ENCODE measurements at places on chromosomes 5 and 9.
A peak's percentile ranks its signal among the peaks of the same experiment; 100 is the strongest.

DNA sequence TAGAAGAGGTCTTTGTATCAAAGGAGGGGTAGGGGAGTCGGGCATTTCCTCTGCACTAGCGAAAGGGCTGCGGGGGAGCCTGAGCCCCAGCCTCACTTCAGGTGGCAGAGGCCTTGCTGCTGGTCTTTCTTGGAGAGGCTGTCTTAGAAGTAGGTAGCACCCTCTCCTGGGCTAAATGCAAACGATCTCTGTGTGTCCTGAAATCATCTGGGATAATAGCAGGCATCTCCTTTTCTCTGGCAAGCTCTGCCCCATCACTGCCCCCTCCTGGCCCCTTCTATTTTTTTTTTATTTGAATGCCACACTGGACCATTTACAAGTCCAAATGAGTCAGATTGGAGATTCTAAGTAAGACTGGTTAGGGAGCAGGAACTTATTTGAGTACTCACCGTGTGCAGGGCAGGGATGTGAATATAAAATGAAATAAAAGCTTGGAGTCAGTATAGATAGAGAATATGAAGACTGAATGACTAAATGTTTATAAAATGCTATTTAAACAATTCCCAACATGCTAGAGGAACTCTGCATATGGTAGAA, 137.1 kb downstream of the FGF1 start:
- peak; percentile 61 for DNase-seq

GRCh38 chr9:18905883-18906629, 127.0 kb downstream of the SAXO1 start:
- DNase-seq = no peak

DNA sequence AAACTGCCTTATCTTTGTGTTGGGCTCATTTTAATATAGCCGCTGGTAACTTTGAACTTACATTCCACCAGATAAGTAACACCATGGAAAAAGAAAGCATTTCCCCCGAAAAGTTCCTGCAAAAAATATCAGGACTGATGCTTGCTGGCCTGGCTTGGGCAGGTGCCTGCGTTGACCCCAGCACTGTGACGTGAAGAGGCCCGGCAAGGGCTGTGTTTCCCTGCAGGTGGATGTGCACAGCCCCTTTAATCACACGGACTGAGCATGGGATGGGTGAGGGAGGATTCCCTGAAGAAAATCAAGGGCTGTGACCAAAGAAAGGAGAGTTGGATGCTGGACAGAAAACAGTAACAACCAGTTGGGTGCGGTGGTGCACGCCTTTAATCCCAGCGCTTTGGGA, 138.2 kb downstream of the NSG2 start:
- DNase-seq = no peak

DNA sequence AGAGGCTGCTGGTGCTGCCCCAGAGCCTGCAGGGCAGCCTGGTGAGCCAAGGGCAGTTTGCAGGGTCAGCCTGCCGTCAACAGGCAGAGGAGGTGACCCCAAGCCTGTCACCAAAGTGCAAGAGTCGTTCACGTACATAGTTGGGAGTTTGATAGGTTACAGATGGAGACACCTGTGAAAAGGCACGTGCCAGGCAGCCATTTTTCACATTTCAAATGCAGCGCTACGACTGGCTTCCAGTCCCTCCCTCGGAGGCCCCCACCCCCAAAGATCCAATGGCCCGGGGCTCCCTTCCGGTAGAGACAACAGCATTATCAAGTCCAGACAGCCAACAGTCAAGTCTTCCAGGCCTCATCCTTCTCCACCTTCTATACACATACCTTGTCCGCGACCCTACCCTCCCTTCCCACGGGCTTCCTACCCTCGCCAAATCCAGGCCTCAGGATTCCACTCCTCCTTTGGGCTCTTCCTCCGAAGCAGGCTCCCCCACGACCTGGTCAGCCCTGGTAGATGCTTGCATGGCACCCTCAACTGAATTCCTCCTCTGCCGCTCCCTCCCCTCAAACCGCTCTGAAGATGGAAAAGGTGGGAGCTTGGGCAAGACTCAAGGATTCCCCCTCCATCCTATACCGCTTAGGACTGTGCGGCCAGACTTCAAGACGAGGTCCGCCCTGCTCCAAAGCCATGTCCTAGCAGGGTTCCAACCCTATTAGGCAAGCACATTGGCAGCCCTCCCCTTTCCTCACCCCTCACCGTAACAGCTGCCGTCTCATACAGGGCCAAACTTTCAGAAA, 13.2 kb downstream of the HNRNPH1 start:
- no peak for DNase-seq

- no peak for DNase-seq
Observed at GRCh38 chr9:1962122-1962521, 53.0 kb upstream of the SMARCA2 start.

DNA sequence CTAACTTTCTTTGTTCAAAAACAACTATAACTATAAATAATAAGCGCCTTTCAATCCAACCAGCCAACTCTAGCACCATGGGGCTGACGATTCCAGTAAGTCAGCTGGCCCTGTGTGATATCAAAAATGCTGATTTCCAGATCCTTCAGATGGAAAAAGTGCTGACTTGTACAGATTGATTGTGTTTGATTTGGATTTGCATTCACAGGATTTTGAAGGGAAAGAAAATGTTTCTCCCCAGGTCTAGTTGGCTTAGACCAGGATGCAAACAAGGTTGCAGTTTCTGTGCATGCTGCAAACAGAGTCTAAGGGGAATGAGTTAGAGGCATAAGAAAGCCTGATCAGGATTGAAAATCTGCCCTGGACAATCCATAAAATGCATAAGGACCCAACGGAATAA, 68.9 kb downstream of the SLC1A3 start:
- DNase-seq = no peak

- DNase-seq = no peak
Observed at GRCh38 chr5:124285733-124286132, 460.7 kb downstream of the ZNF608 start.

- DNase-seq = peak; percentile 83
Observed at GRCh38 chr9:113579283-113580040, 115.9 kb downstream of the RGS3 start.

DNA sequence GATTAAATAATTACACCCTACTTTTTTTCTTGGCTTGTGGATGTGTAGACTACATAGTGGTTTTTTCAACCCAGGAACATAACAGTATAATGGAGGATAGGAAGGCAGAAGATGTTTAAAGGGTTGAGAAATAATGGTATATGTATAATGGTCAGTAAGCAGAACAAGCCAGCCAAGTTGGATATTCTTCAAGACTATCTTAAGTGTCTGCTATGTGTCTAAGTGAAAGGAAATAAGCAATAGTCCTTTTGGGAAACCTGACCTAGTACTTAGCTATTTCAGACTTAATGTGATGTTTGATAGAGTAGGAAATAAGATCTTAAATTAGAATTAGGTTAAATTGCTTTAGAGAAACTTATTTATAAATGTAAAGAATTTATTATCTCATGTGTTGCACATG, 85.7 kb downstream of the PTPDC1 start:
- no peak for DNase-seq

GRCh38 chr5:134906811-134907210, 1.9 kb downstream of the PCBD2 start:
- no peak for DNase-seq

GRCh38 chr9:114930056-114930812, at the start of gene TNFSF8:
TSS of gene TNFSF8 (minus strand) at chr9:114930591. CDS start at chr9:114930303, 288 bp downstream.
- peak; percentile 87 for DNase-seq

DNA sequence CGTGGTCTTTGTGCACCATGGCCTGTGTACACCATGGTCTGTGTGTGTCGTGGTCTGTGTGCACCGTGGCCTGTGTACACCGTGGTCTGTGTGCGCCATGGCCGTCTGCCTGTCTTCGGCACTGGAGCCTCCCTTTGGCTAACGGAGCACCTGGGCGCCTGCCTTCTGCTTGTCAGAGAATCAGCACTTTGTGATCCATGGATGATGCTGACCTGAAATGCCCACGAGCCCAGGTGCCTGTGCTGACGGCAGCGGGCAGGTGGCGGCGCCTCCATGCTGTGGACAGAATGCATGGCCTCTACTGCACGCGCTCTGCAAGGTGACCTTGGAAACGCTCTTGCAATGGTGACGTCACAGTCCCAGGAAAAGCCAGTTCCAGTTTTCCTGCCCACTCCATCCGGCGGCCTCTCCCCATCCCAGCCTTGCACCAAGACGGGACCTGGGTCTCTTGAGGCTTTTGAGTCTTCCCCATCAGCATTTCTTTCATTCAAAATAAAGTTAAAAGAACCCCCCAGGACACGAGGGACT, 14.6 kb downstream of the LCN9 start:
- no peak for DNase-seq
